ENCODE measurements at places on chromosomes 4 and X.
A peak's percentile ranks its signal among the peaks of the same experiment; 100 is the strongest.

GRCh38 chrX:38347136-38347535 is 5.3 kb upstream of the OTC start:
- no peak for DNase-seq

DNA sequence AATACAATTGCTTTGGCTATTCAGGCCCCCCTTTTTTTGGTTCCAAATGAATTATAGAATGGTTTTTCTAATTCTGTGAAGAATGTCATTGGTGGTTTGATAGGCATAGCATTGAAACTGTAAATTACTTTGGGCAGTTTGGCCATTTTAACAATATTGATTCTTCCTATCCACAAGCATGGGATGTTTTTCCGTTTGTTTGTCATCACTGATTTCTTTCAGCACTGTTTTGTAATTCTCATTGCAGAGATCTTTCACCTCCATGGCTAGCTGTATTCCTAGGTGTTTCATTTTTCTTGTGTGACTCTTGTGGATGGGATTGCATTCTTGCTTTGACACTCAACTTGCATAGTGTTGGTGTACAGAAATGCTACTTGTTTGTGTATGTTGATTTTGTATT is 33.0 kb downstream of the ADH6 start:
- no peak for DNase-seq

- no peak for DNase-seq
These were observed 638.5 kb upstream of the FAM241A start for GRCh38 chr4:111506706-111507105.

- no peak for DNase-seq
These were observed 35.4 kb upstream of the HPSE start for GRCh38 chr4:83369831-83370639.

DNA sequence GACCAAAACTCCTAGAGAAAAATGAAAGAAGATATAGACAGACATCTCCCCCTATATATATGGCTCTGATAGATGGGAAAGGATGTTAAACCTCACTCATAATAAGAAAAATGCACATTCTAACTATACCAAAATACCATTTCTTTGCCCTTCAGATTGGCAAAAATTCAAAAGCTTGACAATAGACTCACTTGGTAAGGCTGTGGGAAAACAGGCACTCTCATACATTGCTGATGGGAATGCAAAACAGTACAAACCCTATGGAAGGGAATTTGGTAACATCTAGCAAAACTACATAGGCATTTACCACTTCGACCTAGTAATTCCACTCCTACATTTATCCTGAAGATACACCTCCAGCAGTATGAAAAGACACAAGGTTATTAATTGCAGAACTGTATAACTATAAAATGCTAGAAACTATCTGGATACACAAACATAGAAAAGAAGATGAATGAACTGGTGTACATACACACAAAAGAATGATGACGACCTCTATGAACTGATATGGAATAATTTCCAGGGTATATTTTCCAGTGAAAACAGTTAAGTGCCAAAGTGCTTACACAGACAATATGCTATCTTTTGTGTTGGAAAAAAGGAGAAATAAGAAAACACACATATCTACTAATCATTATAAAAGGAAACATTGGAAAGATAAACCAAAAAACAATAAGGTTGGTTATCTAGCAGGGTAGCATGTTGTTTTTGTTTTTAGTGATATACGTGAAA is 48.5 kb downstream of the WDFY3 start:
- no peak for DNase-seq

- DNase-seq, result no peak
These were observed 30.1 kb downstream of the P2RY8 start for GRCh38 chrX:1506916-1507315.

DNA sequence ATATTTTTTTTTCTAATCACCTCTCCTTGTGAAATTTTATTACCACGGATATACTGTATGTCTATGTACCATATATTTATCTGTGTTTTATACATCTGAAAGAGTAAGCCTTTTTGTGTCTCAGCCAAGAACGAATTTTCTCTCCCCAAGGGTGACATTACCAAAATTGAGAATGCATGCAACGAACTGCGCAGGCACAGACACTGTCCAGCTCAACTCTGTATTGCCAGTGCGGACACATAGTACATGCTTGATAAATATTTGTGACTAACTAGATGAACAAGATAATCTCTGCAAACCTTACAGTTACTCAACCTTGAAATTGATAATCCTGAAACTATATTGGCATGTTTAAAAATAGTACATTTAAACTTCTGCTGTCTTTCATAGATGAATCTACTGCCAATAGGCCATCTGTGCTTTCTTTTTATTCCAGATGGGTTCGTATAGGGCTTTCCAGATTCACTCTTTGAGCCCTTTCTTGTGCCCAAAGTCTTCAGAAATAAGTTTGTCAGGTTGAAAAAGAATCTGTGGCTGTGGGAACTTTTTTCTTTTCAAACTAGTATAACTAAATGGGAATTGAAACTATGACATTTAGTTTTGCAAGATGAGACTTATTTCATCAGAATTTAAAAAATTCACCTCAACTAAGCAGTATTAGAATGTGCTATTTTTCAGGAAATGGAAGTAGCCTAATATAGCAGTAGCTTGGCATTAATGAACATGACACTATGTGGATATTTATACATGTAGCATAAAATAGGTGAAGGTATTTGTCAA is 38.9 kb downstream of the DTHD1 start:
- DNase-seq, result no peak

- no peak for DNase-seq
These were observed 57.9 kb upstream of the SPRY1 start for GRCh38 chr4:123338715-123339114.

DNA sequence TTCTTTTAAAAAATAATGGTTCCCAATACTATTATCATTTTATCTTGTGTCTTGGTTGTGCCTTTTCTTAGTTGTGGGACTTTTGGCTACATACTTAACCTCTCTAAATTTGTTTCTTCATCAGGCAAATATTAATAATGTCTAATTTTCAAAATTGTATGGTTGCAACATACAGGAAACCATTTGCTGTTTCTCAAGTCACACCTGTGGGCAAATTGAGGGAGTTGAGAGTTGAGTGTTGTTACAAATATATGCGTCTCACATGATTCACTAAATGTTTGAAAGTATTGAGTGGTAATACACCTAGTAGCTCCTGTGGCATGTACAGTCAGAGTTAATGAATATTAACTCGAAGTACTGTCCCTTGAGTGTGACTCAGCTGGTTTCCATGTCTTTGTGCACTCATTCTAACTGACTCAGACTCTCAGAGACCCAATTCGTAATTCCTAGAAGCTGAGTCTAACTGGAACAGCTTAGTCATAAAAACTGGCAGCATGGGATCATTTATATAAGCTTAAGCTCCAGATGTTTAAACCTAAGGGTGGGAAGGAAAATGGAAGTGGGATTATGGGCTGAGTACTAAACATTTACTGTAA is 802.4 kb downstream of the TRIML1 start:
- DNase-seq, result no peak

DNA sequence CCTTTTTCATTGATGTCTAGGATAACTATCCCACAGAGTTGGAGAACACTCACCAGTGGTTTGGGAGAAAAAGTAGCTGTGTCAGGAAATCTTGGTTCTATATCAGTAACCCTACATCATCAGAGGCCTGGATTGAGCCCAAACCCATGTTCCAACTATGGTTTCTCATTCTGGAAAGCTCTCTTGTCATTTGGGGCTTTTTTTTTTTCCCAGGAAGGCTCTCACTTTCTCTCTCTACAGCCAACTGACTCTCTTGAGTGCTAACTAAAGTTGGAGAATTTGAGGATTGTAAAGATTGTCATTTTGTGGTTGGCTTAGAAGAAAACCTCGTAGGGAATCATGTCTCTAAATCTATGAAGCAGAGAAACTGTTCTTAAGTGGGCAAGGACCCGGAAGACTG is 228.2 kb upstream of the DIPK2B start:
- no peak for DNase-seq

- DNase-seq, result no peak
These were observed 1.2 kb upstream of the ACE2 start for GRCh38 chrX:15601932-15602331.

DNA sequence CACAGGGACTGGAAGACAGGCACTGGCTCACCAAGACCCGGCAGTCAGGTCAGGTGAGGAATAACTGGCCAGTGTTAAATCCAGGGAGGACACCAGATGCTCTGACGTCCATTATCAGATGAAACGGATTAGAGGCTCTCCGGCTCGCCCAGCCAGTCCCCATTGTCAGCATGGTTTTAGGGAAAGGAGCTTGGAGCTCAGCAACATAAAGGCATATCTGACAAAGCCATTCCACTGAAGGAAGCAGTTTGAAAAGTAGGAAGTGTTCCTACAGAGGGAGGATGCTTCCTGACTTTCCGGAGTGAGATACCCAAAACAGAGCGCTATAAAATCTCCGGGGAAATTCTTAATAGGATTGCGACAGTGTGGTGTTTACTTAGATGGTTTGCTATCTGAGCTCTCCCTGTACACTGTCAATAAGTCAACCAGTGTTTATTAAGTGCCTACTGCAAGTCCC is 14.8 kb downstream of the NDNF start:
- no peak for DNase-seq

- DNase-seq, result no peak
These were observed 44.0 kb upstream of the ZCCHC13 start for GRCh38 chrX:74259885-74260491.

- DNase-seq, result no peak
These were observed 77.2 kb upstream of the SLC34A2 start for GRCh38 chr4:25578432-25578831.

GRCh38 chr4:79385641-79386040 is 22.4 kb downstream of the GK2 start:
- DNase-seq, result no peak

GRCh38 chr4:72107456-72107855 is 75.7 kb downstream of the NPFFR2 start:
- DNase-seq, result no peak

- no peak for DNase-seq
These were observed 155.7 kb upstream of the STX18 start for GRCh38 chr4:4697584-4697983.

DNA sequence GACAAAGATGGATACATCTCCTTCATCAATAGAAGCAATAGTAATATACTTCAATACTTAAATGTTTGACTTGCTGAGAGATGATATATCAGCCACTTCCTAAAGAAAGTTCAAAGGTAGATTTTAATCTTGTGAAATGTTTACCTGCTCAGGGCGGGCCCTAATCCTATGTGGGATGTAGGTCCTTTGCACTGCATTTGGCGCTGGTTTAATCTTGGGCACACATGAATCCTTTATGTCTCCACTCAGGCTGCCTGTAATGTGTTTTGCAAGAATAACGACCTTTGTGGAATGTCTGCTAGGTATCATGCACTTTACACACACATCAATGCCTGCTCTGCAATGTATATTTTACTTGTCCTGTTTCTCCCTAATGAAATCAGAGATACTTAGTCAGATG is 368.7 kb downstream of the GBA3 start:
- no peak for DNase-seq

- no peak for DNase-seq
These were observed at the start of gene APLN for GRCh38 chrX:129654652-129655546. Gene APLN (minus strand): TSS chrX:129654956. CDS start chrX:129654630, 326 bp downstream.

- DNase-seq, result no peak
These were observed 88.3 kb downstream of the VCX3A start for GRCh38 chrX:6446582-6446981.

DNA sequence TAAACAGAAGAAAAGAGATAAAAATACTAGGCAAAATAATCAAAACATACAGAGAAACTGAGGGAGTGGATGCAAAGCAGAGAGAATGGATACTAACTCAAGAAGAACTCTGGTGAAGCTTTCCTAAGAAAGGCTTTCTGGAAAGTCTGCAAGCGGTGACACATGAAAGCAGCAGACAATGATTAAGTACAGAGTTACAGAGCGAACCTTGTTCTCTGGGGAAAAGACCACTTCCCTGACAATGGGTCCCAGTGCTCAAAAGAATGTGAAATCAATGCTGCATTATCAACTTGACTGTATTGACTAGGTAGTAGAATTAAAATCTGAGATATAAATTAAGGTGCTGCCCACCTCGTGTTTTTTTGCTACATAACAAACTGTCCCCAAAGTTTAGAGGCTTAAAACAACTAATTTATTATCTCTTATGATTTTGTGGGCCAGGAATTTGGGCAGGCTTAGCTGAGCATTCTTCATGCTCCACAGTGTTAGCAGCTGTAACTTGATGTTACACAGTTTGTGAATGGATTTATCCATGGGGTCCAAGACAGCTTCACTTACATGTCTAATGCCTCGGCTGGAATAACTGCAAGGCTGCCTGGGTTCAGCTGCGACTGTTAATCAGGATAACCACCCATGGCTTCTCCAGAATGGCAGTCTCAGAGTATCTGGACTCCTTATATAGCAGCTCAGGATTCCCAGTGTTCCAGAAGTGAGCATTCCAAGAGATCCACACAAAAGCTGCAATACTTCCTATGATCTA is 106.9 kb upstream of the INPP4B start:
- DNase-seq, result no peak

DNA sequence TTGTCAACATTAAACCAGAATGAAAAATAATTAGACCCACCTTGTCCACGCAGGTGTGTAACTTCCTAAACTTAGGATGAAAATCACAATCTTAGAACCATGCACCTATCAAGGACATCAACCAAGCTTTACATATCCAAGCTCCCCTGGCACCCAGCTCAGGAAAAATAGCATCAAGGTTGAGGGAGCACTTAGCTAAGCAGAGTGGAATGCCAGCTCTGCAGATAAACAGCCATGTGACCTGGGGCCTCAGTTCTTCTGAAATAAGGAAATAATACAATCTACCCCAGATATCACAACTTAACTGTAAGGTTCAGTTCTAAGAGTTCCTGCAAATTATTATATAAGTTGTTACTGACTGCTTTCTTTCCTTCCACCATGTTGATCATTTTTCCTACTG is 64.7 kb downstream of the DHX15 start:
- DNase-seq, result no peak

GRCh38 chrX:72131317-72132294 is at the start of gene RTL5:
Gene RTL5 (minus strand): TSS chrX:72131915.
- peak; percentile 74 for DNase-seq

- no peak for DNase-seq
These were observed 352.5 kb upstream of the ADGRL3 start for GRCh38 chr4:60847614-60848013.

DNA sequence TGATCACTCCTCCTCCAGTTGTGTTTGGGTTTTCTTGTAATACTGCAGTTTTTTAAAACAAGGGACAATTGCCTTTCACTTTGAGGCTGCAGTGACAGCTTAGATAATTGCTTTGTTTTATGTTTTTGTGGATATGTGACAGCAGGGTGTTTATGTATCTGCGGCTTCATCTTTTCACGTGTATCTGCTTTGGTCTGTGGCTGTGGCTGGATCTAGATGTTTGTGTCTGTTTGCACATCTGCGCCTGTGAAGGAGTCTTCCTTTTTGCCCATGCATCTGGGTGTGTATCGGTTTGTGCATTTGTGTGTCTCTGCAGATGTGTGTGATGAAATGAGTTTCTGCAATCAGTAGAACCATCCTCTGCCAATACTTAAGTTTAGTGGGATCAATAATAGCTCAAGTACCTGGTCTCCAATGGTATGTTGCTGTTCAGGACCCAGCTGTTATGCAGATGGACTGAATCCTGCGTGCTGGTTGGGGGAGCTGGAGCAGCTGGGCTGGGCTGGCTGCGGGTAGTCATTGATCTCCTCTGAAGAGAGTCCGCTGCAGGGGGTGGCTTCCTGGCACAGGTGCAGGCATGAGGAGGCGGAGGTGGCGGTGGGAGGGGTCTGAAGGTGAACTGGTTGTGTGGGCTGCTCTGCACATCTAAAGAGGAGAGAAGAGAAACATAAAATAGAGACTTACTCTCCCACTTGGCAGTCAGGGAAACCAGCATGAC is 390.3 kb downstream of the SH2D1A start:
- DNase-seq, result no peak
